ENCODE measurements at places on chromosomes 1 and 21.

DNA sequence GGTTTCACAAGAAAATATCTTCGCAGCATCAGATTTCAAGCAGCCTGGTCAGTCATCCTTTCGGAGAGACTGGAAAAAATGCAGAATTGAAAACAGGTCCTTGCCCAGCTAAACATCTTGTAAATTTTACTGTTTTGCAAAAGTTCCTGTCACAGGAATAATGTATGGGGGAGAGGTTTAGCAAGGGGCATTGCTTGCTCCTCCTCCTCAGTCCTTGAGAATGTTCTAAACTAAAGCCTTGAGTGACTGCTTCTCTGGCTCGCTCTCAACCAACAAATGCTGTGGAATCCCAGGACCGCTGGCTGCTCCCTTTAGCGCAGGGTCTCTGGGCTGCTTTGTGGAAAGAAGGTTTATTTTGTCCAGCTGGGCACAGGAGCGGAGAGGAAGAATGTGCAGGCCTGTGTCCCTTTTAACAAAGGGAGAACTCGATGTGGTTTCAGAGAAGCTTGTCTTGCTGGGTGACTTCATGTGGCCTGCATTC lies 33.6 kb upstream of the FHAD1 start:
- no peak for DNase-seq

- no peak for DNase-seq
Observed at GRCh38 chr1:150720098-150720497, 597 bp downstream of the HORMAD1 start.

DNA sequence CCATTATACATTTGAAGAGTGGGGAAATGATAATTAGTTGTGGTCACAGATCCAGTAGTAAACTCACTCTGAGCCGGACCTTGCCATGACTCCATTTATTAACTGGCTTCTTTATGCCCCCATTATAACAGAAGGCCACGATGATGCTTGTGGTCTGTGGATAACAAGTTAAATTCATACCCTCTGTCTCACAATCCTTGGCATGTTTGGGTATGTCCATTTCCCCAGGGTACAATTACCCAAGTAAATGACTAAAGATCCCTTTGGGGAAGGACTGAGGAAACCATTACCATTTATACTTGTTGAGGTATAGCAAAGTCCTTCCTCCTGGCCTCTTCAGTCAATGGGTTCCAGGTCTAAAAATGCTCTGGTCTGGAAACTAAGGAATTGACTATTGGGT lies 7.3 kb upstream of the USP1 start:
- DNase-seq = no peak

GRCh38 chr1:225757927-225758656 lies 19.5 kb upstream of the SRP9 start:
- DNase-seq = no peak

GRCh38 chr1:25727635-25728286 lies 72.2 kb upstream of the SELENON start:
- no peak for DNase-seq

DNA sequence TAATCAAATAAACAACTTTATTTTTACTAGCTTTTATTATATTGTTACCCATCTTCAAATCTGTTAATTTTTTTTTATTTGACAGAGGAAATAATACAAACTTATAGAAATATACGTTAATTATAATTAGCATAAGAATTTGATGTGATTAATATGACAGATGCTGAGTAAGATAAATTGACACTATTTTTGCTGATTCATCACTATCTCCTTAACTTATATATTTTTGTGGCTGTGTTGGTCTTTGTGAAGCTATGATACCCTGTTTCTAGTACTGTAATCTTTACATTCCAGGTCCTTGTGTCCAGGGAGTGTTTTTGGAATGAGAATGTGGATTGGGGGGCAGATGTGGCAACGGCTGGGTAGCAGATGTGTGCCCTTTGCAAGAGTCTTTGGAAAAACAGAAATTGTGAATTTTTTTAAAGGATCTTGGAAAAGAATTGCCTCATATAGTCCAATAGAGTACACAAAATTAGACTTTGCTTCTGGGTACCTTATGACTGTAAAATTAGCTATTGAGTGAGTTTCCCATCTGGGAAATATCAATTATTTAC lies 102.6 kb downstream of the KCNK2 start:
- no peak for DNase-seq

DNA sequence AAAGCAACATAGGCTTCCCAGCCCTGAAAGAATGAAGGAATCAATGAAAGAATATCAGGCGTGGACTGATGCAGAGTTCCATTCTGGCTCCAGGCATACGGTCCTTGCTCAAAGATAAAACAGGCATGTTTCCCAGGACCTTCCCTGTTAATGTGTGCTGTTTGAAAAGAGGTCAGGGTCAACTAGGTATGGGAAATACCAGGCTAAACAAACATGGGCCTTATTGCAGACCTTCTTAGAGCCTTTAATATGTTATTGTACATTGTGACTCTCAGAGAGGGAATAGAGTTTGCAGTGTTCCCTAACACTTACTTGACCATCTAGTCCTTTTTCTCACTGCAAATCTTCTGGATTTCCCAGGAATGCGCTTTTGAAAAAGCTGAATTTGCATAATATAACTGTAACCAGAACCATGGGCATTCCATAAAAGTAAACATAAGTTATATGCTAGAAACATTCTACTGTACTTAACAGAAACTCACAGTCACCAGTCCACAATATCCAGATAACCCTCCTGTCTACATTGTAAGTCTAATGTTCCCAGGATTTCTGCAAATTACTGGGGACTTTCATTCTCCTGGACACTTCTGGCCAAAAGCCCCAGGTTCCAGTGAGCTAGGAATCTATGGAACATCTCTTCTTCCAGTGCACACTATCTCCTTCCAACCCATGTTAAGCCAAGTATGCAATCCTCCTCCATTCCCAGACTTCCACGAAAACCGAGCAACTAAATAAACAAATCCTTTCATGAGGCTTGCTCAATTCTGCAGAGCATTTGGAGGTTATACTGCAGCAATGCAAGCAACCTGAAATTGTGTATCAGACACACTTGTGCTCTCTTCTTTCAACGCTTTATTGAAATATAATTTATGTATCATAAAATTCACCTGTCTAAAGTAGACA lies 486.6 kb downstream of the SETD4 start:
- DNase-seq = no peak

GRCh38 chr1:46301808-46302640 lies 1.4 kb downstream of the LRRC41 start:
- DNase-seq = no peak

GRCh38 chr21:39121600-39122355 lies 61.5 kb downstream of the PSMG1 start:
- no peak for DNase-seq

- no peak for DNase-seq
Observed at GRCh38 chr1:185564816-185565215, 169.4 kb upstream of the HMCN1 start.

DNA sequence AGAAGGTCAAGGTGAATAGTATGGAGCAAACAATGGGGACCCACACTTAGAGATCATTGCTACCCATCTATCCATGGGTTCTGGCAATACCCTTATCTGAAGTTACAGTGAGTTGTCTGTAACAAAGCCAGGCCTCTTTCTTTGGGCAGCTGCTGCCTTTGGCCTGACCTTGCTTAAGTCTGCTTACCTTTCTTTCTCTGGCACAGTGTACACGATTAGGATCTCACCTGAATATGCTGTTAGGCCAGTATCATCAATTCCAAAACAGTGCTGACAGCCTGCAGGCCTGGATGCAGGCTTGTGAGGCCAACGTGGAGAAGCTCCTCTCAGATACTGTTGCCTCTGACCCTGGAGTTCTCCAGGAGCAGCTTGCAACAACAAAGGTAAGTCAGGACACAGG lies 132.9 kb upstream of the BMP8A start:
- no peak for DNase-seq

DNA sequence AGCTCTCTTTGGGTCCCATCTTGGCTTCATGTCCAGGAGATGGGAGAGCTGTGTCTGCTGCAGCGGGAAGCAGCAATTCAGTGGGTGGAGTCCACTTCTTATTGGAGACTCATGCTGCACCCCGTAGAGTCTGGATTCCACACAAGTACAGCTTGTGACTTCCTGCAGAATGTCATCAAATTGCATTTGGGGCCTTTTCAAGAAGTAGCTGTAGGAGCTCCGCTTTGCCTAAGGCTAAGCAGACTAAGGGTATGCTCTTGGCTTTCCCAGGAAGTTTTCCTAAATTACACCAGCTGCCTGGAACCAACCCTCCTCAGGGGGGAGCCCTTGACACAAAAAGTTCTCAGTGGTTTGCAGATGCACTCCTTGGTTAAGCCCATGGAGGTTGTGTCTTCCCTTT lies 5.7 kb upstream of the MOB3C start:
- DNase-seq = no peak

DNA sequence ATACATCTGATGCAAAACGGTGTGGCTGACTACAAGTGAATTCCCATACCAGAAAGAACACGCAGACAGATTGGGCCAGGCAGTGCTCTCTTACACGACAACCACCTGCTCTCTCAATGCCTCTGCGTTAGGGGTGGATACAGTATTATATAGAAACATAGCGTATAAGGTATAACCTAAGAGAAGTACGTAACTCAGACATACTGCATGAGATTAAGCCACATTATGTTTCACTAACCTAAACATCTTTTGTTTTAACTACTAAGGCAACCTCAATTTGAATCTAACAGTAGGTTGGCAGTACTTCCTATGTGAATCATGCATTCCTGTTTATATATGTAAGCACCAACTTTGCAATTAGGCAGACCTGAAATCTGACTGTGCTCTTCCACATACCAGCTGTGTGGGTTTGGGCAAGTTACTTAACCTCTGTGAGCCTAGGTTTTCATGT lies 58.1 kb upstream of the COA6 start:
- no peak for DNase-seq

DNA sequence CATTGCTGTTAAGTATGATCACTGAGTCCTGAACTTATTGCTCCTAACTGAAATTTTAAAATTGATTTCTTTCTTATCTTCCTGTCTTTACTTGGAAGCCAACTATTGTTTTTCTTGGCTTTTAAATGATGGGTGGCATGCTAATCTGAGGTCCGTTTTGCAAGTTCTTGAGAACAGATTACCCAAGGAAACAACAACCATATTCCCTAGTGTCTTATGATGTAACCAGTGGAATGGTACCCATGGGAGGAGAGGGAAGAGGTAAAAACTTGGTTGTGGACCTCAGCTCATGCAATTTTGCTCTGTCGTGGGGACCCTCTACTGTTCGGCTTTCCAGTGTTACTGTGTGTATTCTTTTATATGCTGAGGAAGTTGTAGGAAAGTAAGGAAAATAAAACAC lies 454.8 kb upstream of the ADAMTS5 start:
- DNase-seq = no peak

DNA sequence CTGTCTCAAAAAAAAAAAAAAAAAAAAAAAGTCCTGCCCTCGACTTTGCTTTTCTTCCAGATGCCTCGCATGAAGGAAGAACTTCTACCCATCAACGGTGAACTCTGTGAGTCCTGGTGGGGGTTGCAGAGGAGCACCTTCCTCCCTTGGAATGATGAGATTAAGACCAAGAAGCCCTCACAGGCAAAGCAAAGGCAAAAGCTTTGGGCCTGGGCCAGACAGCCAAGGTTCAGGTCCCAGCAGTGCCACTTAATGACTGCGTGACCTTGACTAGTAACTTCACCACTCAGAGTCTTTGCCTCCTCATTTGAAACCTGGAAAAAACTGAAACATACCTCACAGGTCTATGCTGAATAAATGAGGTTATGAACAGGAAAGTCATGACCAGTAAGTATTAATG lies 55.5 kb downstream of the ZSCAN20 start:
- no peak for DNase-seq

DNA sequence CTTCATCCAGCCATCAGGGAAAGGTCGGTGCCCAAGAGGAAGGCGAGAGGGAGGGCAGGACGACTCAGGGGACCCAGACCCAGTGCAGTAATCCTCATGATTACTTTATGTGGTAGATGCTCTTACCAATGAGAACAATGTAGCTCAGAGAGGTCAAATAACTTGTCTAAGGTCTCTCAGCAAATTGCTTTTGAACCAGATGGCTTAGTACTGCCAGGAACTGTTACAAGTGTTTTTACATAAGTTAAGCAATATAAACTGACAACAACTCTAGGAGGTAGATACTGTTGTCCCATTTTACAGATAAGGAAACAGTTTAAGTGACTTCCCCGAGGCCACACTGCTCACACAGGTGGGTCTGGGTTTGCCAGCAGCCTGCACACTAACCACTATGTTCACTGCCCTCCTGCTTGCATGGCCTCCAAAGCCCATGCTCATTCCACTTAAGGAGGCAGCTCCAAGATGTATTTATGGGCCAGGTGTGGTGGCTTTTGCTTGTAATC lies 111.7 kb downstream of the LACTBL1 start:
- DNase-seq = no peak

GRCh38 chr21:37877171-37877570 lies 39.1 kb downstream of the KCNJ6 start:
- no peak for DNase-seq

- DNase-seq = no peak
Observed at GRCh38 chr1:177772386-177772960, 197.4 kb downstream of the SEC16B start.
